CD4-positive, CD25-positive, alpha-beta regulatory T cell (primary cell): ENCODE measurements at places on chromosomes 13 and 19. TPM values are rescaled to one million over a fixed set of nuclear protein-coding genes. Genes with fewer than 3 reads are reported as not detected.

GRCh38 chr19:292951-293350 lies 1.7 kb upstream of the PLPP2 start:
- DNase-seq, result no peak

CALR3 gene
- polyA plus RNA-seq, result not detected

EHD2 gene
- not detected for polyA plus RNA-seq

DNA sequence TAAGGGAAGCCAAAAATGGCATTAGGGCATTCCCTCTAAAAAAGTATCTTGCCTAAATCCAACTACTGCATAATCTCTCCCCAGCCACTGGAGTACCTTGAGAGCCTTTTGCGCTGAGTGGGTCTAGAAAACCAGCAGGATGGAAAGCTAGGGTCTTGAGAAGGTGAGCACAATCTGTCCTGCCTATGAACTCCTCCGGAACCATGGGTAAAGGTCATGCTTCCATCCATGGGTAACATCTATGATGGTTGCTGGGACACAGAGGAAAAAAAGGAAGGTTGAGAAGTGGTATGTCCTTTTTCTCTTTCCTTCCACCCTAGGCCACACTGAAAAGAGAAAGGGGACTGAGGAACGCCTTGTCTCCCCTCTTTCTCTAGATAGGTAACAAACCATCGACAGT lies 52.4 kb downstream of the ZNF676 start:
- peak; percentile 26 for DNase-seq

DNA sequence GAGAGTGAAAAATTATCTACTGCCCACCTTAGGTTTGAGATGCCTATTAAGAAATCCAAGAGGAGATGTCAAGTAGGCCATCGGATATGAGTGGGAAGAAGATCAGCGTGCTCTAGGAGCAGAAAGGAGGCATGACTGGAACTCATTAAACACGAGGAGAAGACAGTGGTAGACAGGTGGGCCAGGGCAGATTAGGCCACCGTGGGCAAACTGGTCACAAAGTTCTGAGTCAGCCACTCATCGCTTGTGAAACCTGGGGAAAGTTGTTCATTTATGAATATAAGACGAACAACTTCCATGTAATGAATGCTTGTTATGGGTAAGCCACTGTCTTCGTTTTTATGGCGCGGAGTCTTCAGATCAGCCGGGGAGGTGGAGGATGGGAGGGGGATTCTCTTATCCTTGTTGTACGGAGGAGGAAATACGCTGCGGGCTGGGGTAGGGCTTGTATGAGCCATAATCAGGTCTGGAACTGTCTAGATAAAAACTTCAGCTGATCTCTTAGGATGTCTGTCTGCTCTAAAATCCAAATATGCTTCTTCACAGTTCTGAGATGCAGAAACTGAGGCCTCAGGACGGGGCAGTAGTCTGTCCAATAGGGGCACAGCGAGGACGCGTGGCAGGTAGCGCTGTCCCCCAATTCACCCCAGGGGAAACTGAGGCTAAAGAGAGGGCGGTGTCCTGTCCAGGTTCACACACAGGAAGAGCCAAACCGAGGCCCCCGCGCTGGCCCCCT lies 1.1 kb upstream of the ZNF444 start:
- DNase-seq, result no peak

GRCh38 chr19:33665776-33666595 lies 44.2 kb downstream of the CHST8 start:
- DNase-seq, result no peak

- DNase-seq, result peak; percentile 89
Observed at GRCh38 chr19:4914736-4915501, 5.6 kb downstream of the UHRF1 start.

GRCh38 chr19:3800996-3801395 lies 14.8 kb upstream of the MATK start:
- DNase-seq, result no peak

- DNase-seq, result no peak
Observed at GRCh38 chr19:10111405-10111811, at the start of gene P2RY11. Gene P2RY11, plus strand, starts transcription at chr19:10111693. Its CDS starts 29 bp downstream, at chr19:10111722.

- DNase-seq, result no peak
Observed at GRCh38 chr13:92901739-92902138, 324.9 kb upstream of the GPC6 start.
